Left ventricle myocardium inferior (tissue), 1 donor: ENCODE measurements at places on chromosomes 12 and 14.
A peak's percentile ranks its signal among the peaks of the same experiment; 100 is the strongest.

DNA sequence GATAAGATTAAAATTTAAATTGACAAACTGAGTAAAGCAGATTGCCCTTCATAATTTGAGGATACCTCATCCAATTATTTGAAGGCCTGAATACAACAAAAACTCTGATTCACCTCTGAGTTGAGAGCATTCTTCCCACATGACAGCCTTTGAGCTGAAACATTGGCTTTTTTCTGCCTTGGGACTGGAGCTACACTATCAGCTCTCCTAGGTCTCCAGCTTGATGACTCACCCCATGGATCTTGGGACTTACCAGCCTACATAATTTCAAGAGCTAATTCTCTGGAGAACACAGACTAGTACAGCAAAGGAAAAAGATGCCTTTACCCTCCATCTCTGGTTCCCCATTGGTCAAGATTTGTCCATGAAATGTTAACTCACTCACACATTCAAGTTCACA is 555.1 kb downstream of the FOXG1 start:
- DNase-seq, result no peak

DNA sequence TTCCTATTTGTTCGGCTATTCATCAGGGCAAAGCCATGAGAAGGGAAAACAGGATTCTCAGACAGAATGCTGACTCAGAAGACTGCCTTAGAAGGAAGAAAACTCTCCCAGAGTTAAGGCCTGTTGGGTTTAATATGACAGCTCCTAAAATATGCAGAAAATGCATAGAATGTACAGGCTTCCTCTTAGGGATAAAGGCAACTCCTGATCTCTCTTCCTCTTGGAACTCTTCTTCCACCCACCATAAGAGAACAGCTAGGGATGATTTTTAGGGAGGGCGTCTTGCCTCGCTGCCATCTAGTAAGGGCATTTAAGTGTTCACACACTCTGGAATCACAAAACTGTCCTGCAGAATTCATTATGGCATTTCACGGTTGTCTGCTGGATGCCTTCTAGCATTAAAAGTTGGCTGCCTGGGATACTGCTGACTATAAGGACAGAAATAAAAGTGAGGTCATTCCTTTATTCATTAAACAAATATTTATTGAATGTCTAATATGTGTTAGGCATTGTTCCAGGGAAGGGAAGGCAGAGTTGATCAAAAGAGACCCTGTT is 73.7 kb downstream of the DCAF5 start:
- no peak for DNase-seq

GRCh38 chr12:16607906-16608775 is 2.2 kb upstream of the LMO3 start:
- DNase-seq, result no peak

- no peak for DNase-seq
Observed at GRCh38 chr14:53858345-53858684, 98.3 kb downstream of the BMP4 start.

DNA sequence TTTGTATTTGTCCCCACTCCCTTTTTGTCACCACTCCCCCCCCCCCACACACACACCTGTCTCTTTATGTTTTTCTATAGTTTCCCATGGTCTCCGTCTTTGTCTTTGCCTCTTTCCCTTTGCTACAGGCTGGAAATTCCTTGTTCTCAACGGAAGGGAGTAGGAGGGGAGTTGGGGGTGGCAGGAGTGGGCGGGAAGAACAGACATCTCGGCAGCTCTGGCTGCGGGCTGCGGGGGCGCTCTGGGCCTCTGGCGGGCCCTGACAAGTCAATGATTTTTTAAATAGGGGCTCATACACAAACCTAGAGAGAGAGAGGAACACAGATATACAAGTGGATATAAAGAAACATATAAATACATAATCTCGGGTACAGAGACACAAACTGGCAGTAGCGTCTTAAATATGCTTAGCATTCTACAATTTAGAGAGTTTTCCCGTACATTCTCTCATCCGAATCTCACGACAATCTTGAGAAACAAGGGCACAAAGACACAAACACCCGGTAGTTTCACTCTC is 2.4 kb upstream of the NAB2 start:
- DNase-seq, result peak; percentile 74

- DNase-seq, result no peak
Observed at GRCh38 chr14:73623504-73624054, 11.3 kb downstream of the ACOT6 start.

DNA sequence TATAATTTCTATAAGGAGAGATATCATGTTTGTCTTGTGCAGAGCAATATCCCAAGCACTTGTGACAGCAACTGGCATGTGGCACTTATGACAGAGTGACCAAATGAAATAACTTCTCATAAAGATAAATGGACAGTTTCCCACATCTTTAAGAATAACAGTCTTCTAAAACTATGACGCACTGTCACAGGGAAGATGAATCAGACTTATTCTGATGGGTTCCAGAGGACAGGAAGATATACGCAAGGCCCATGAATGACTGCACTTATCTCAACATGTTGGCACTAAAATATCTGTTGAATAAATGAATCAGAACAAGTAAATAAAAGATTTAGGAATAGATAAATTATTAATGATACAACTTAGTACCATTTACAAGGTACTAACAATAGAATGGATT is 465.8 kb upstream of the SYT1 start:
- DNase-seq, result no peak

- no peak for DNase-seq
Observed at GRCh38 chr12:20350026-20350425, 18.3 kb upstream of the PDE3A start.

DNA sequence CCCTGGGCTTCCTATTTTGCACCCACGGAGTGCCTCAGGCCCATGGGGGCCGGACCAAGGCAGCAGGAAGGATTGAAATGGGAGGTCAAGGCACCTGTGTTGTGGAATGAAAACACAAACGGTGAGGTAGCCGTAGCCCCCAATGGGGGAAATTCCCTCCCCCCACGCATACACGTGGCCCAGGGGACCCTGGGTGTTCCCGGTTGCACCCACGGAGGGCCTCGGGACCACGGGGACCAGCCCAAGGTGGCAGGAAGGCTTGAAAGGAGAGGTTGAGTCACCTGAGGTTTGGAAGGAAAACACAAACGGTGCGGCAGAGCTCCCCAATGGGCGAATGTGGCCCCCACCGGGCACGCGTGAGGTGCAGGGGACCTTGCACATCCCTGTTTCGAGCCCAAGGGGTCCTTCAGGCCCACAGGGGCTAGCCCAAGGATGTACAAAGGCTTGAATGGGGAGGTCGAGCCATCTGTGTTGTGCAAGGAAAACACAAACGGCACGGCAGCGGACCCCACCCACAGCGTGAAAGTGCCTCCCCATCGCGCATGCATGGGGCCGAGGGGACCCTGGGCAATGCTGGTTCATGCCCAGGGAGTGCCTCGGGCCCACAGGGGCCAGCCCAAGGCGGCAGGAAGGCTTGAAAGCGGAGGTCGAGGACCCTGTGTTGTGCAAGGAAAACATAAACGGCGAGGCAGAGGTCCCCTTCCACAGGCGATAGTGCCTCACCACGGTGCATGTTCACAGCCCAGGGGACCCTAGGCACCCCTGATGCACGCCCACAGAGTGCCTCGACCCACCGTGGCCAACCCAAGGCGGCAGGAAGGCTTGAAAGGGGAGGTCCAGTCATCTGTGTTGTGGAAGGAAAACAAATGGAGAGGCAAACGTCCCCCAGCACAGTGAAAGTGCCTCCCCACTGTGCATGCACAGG is 376.7 kb downstream of the ALG10 start:
- DNase-seq, result peak; percentile 9

DNA sequence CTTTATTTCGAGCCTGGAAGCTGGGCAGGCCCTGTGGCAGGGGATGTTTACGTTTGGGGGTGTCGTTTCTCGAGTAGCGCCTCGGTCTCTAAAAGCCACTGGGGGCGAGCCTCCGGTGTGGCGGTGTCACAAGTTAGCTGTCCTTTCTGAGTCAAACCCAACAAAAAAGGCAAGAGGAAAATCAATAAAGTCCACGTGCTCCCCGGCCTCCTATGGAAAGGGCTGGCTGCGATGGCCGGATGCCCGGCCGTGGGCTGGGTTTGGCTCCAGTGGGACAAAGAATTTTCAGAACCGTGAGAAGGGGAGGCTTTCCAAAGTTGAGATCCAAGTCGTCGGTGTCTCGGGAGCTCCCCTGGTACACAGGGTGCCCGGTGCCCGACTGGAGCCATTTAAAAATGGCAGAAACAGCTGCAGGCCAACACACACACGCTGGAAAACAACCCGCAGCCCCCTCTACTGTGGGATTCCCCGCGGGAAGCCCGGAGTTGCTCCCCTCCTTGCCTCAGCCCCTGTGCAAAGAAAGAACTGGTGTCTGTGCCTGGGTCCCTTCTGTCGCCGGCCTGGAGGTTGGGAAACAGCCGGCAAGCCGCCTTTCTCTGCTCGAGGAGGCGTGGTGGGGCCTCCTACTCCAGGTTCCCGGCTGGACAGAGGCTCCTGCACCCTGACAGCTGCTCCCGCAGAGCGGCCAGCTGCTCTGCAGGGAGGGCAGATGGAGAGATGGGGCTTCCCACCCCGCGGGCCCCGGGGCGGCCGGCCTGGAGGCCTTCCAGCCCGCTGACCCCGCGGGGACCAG is 1.9 kb downstream of the BCL7A start:
- DNase-seq, result peak; percentile 69
